ENCODE measurements at places on chromosomes 1 and 21.

GRCh38 chr1:14728516-14728915, 130.0 kb downstream of the KAZN start:
- no peak for DNase-seq

- peak; percentile 48 for DNase-seq
These were observed 595 bp upstream of the CAP1 start for GRCh38 chr1:40039757-40040510.

GRCh38 chr1:220768126-220768601, 18.5 kb upstream of the MTARC1 start:
- no peak for DNase-seq

GRCh38 chr1:87219141-87219540, 109.5 kb upstream of the LMO4 start:
- DNase-seq: no peak

GRCh38 chr1:8004113-8004802, 21.9 kb downstream of the ERRFI1 start:
- DNase-seq: no peak

DNA sequence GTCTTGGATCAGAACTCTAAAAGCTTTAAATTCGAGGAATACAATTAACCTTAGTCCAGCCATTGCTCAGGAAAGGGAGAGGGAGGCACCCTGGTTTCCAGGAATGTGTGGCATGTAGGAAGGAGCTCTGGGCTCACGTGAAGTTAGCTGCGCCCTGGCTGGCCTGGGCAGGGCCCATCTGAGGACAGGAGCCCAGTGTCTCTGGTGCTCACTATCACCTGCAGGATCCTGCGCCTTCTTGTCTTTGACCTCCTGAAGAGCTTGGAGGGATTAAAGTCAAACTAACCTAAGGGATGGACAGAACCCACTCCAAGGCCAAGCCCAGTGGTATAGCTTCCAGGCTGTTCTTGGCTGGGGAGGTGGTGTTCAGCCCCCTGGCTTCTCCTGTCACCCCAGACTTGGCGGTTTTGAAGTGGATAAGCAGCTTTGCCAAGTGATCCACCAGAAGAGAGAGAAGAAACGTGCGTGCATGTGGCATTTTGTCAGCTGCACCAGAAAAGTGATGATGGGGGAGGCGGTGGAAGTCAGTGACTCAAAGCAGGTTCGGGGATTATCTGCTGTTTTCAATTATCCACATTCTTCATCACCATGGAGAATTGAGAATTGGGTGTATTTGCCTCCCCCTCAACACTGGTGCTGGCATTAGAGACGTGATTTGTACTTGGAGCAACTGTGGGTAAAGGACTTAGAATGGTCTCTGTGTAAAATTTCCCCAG, 11.9 kb upstream of the KCNN3 start:
- no peak for DNase-seq

- no peak for DNase-seq
These were observed 3.6 kb upstream of the NAV1 start for GRCh38 chr1:201535046-201535918.

- no peak for DNase-seq
These were observed 125.4 kb upstream of the TMEM51 start for GRCh38 chr1:15028102-15028501.

- no peak for DNase-seq
These were observed 69.2 kb upstream of the ERG start for GRCh38 chr21:38567335-38567969.

- DNase-seq: no peak
These were observed 78.7 kb downstream of the DDR2 start for GRCh38 chr1:162710780-162711465.

GRCh38 chr1:36650200-36651065, 167.7 kb upstream of the CSF3R start:
- peak; percentile 37 for DNase-seq

DNA sequence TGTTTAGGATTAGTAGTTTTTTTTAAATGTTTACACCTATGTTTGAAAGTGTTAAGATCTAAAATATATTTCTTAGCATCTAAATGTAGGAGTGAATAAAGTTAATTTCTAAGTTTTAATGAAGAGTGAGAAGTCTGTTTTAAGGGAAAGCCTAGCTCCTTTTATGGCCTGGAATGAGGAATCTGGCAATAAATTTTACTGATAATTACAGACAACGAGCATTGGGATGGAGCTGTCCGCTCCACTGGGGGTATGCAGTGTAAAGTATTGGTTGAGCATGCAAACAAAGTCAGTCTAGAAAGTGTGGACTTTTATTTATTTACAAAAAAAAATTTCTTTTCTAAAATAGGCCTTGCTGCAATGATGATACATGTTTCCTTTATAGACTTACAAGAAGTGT, 19.0 kb downstream of the CLIC6 start:
- no peak for DNase-seq

DNA sequence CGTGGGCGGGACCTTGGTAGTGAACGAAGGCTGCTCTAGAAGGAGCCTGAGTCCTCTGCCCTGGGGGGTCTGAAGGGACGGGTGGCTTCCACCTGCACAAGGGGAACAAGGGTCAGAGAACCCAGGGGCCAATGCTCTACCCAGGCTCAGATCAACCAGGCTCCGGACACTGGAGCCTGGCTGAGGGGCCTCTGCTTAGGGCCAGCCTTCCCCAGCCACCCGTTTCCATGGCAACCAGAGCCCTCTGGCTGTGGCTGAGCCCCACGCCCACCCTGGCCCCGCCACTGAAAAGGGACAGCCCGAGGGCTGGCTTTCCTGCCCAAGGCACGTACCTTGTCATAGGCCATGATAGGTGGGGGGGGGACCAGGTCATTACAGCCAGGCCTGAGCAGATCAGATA, 724.6 kb downstream of the PTPRU start:
- DNase-seq: no peak

- DNase-seq: no peak
These were observed 22.3 kb downstream of the RCOR3 start for GRCh38 chr1:211281320-211282022.

DNA sequence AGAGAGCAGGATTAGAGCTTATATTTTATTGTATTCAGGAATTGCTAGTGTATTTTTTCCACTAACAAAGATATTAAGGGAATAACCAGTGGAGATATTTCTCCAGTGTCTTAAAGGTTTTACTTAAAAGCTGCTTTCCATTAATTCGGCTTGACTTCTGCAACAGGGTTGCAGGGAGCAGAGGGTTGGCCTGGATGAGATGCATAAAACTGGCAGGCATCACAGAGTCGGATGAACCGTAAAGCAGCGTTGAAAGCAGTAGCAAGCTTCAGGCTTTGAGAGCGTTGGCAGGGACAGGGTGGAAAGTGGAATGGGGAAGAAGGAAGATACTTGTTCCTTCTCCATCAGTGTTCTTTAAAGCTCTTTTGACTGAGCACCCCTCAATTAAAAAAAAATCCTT, 237.2 kb downstream of the LMO4 start:
- DNase-seq: no peak

GRCh38 chr1:245881767-245882391, 625.2 kb downstream of the SMYD3 start:
- no peak for DNase-seq

GRCh38 chr1:158286941-158287346, 2.8 kb upstream of the CD1C start:
- no peak for DNase-seq

GRCh38 chr1:19654386-19654785, 10.3 kb downstream of the NBL1 start:
- no peak for DNase-seq

DNA sequence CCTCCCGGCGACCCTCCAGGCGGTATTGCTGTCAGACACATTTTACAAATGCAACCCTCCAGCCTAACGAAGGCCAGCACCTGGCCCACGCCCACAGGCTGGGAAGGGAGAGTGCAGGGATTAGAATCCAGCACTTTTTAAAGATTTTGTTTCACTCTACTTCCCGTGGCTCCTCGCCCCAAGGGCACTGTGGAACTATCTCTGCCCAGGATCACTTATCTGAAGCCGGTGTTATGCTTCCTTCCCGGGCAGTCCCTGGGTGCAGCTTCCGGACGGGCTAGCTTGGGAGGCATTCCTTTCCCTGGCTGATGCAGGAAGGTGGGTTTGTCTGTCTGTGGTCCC, 35.8 kb downstream of the CCN1 start:
- DNase-seq: no peak

GRCh38 chr1:228021355-228022030, 14.7 kb downstream of the WNT3A start:
- no peak for DNase-seq

GRCh38 chr1:66295803-66296202, 238.2 kb upstream of the SGIP1 start:
- no peak for DNase-seq

DNA sequence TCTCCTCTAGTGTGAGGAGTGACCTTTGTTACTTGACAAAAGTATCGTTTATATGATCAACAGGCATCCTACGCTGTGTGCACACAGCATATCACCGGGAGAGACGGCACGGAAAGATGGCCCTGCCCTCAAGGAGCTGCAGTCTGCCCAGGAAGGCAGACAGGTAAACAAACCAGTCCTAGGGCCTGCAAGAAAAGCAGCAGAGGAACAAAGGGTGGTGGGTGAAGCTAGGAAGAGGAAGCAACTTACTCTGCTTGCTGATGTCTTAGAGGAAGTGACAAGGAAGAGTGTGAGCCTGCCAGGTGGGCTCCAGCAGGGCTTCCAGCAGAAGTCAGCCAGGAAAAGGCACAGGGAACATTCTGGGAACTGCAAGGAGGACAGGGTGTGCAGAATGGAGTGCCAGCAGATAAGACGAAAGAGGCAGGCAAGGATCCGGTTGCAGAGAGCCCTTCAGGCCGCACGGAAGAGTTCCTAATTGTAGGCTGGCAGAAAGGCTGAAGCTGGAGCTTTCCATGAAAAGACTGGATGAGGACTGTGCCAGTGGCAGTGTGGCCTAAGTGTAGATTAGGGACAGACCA, 106.7 kb downstream of the SLC45A1 start:
- DNase-seq: no peak

- DNase-seq: no peak
These were observed 28.0 kb downstream of the RRP1 start for GRCh38 chr21:43817157-43818086.

DNA sequence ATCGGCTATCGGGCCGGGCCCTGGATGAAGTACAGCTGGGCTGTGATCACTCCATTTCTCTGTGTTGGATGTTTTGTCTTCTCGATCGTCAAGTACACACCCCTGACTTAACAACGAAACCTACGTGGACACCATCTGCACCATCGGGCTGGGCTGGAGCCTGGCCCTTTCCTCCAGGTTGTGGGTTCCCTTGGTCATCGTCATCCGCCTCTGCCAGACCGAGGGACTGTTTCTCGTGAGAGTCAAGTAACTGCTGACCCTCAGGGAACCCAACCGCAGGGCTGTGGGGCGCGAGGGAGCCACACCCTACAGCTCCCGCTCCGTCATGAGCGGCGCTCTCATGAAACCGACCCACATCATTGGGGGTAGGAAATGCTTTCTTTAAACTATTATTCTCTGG, 842.4 kb upstream of the TMPRSS15 start:
- DNase-seq: no peak

GRCh38 chr1:109796484-109797302, 33.0 kb upstream of the EPS8L3 start:
- no peak for DNase-seq

DNA sequence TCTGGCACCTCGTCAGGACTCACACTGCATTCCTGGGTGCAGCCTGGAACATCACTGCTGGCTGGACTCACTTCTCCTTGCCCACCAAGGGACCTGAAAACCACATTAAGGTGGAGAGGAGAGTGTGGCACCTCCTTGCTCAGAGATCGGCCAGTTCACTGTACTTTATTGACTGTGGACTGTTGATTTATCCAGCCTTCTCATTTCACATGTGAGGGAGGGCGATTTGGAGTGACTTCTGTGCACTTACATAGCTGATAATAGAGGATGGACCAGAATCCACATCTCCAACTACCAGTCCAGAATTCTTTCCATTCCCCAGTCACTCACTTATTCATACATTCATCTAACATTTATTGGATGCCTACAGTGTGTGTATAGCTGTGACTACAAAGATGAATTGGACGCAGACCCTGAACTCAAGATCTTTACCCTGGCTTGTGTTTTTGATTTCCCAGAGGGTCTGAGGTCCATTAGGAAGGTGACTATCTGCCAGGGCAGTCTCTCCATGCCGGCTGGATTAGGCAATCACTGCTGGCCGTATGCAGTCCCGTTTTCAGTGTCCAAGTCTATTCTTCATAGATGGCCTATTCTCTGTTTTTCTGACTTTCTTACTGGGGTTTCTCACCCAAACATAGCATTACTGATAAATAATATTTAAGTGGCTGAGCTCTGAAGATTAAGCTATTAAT, 233.5 kb upstream of the SGIP1 start:
- DNase-seq: no peak

GRCh38 chr1:9671377-9672140, 20.0 kb downstream of the PIK3CD start:
- DNase-seq: no peak

DNA sequence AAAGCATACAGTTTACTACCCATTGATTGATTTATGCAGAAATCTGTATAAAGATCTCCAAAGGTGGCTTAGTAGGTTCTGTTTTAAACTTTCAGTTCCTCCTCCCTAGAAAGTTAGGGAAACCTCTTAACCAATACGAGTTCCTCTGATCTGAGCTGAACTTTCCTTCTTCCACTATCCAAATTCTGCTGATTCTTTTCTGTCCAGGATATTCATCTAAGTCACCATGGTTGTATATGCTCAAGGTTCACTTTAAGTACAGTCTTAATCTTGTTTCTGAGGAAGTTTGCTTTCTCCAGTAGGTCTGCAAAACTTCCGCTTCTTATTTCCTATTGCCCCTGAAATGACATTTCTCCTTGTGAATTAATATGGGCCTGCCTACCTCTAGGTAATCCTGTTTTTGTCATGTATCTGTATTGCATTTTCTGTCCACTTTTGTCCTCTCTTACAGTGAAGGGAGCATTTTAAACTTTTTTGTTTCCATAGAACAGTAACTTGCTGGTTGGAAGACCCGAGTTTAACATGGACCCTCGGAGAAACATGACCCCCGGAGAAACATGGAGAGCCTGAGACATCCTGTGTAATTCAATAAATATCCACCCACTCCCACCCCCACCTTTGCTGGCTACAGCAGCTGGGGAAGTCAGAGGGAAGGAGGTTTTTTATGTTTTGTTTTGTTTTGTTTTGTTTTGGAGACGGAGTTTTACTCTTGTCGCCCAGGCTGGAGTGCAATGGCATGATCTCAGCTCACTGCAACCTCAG, 16.7 kb upstream of the TUT4 start:
- no peak for DNase-seq

DNA sequence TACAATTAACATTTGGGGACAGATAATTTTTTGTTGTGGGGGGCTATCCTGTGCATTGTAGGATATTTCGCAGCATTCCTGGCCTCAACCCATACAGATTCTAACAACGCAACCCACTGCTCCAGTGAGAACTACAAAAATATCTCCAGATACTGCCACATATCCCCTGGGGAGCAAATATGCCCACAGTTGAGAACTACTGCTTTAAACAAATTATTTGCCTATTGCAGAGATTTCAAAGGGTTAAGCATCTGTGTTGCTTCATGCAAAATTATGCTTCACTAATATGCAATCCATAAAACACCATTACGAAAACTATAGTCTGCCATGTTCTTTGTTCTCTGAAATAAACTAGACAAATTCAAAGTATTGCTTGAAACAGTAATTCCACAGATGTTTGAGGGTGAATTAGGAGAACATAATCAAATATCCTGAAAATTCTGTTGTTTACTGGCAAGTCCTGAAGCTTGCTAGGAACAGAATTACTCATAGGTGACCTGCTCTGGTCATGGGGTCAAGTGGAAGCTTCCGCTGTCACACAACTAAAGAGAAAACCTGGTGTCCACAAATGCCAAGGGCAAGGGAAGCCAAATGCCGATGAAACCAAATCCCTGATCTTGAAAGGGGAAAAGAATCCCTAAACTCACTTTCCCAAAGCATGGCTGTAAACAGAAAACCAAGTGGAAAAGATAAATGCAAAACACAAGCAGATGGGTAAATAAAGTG, 149.4 kb downstream of the RERE start:
- no peak for DNase-seq

GRCh38 chr21:15152591-15152990, 87.8 kb upstream of the NRIP1 start:
- no peak for DNase-seq

Measured in activated gamma-delta T cell treated with anti-CD3 and anti-CD28 coated beads, Interleukin-2, amount 50 U/mL, for 16 hours (primary cell).